ENCODE measurements at places on chromosomes 12 and 14. TPM values are rescaled to one million over a fixed set of nuclear protein-coding genes. Genes with fewer than 3 reads are reported as not detected.

DNA sequence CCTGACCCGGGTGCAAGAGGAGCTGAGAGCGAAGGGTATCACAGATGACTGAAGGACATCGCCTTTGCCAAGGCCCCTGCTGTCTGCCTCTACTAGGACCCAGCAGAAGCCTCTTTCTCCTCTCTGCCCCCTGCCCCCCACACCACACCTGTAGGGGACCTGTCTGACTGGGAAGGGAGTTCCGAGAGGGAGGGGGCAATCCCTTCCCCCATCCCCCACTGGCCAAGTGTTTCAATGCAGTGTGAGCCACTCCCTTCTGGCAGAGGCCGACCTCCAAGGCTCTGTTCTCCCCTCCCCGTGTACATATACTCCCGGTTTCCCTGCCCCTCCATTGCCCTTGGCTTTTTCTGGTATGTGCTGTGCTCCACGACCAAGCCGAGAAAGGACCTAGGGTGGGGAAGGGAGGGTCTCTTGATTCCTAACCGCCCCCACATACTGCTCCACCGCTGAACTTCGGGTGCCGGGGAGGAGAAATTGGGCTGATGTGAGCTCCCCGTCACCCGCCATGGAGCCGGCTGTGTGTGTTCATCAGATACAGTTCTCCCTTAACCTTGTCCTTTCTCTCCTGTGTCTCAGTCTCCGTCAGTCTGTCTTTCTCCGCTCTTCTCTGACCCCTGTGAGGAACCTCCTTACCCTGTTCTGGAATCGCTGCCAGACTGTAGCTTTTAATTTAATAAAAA, 2.0 kb upstream of the ARHGEF25 start:
- H3K27me3 ChIP-seq = peaks cover 22% of the 10 kb centered on the region
- H3K36me3 ChIP-seq = peaks cover 4% of the 10 kb centered on the region
- H3K4me3 ChIP-seq = no peak overlapping the region
- peak; percentile 80 for DNase-seq
- H3K27ac ChIP-seq = no peak overlapping the region

- no peak overlapping the region for H3K4me3 ChIP-seq
- no peaks in the 10 kb centered on the region for H3K36me3 ChIP-seq
- peaks cover 4% of the 10 kb centered on the region for H3K4me1 ChIP-seq
- H3K27ac ChIP-seq = no peak overlapping the region
- H3K27me3 ChIP-seq = no peaks in the 10 kb centered on the region
Measured at GRCh38 chr14:65486863-65487262, 74.3 kb downstream of the FUT8 start.

- no peak overlapping the region for H3K27ac ChIP-seq
- H3K36me3 ChIP-seq = no peaks in the 10 kb centered on the region
- no peaks in the 10 kb centered on the region for H3K4me1 ChIP-seq
- no peaks in the 10 kb centered on the region for H3K27me3 ChIP-seq
- no peak overlapping the region for H3K4me3 ChIP-seq
- DNase-seq = peak; percentile 51
Measured at GRCh38 chr12:6631549-6631961, 4.2 kb downstream of the LPAR5 start.

DNA sequence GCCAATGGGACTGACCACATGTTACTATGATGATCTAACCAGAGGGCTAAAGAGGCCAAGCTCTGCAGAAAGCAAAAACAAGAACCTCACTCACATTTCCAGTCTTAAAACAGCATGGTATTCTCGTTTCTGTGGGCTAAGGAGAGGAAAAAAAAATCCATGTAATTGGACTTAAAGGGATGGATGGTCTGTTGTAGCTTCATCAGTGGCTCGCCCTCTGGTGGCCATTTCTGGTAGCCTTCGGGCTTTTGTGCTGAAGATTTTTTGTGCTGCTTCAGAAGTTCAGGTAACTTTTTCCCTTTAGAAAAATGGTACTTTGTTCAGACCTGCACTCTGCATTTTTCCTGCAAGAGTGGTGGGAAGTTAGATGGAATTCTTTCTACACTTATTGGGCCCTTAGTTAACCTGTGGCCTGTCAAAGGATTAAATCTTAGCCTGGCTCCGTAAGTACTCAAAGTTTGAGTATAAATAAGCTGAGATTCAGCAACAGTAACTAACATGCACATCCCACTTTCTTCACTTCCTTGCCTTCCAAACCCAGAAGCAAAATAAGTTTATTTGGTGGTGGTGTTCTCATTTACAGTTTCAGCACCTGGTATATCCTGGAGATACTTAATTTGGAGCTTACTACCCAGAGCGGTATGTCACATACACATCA, 22.3 kb downstream of the DCAF4 start:
- no peaks in the 10 kb centered on the region for H3K27me3 ChIP-seq
- peak; percentile 89 for DNase-seq
- no peak overlapping the region for H3K4me3 ChIP-seq

DNA sequence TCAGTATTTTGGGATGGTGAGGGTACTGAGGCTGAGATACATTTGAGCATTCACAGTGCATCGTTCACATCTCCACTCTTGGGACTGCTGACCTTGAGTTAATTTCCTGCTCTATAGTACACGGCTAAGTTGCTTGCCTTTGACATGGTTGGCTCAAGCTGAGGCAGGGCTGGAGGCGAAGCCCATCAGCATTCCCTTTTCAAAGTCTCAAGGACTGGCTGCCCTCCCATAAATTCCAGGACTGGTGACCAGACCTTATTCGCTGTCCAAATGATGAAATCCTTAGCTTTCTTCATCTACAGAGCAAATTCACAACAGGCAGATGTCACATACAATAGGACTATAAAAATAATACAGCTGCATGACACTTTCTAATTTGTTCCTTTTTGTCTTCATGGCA, 85.9 kb downstream of the SSPN start:
- no peaks in the 10 kb centered on the region for H3K4me1 ChIP-seq
- no peak for DNase-seq
- H3K27me3 ChIP-seq = no peaks in the 10 kb centered on the region
- H3K27ac ChIP-seq = no peak overlapping the region
- H3K36me3 ChIP-seq = no peaks in the 10 kb centered on the region
- H3K4me3 ChIP-seq = no peak overlapping the region

- H3K4me1 ChIP-seq = no peaks in the 10 kb centered on the region
- no peaks in the 10 kb centered on the region for H3K27me3 ChIP-seq
Measured at GRCh38 chr12:124381456-124382296, 86.8 kb downstream of the RFLNA start.

- DNase-seq = no peak
- H3K4me3 ChIP-seq = no peak overlapping the region
- H3K27me3 ChIP-seq = peaks cover 11% of the 10 kb centered on the region
- H3K27ac ChIP-seq = no peak overlapping the region
Measured at GRCh38 chr14:100651999-100652508, 64.8 kb upstream of the BEGAIN start.

DNA sequence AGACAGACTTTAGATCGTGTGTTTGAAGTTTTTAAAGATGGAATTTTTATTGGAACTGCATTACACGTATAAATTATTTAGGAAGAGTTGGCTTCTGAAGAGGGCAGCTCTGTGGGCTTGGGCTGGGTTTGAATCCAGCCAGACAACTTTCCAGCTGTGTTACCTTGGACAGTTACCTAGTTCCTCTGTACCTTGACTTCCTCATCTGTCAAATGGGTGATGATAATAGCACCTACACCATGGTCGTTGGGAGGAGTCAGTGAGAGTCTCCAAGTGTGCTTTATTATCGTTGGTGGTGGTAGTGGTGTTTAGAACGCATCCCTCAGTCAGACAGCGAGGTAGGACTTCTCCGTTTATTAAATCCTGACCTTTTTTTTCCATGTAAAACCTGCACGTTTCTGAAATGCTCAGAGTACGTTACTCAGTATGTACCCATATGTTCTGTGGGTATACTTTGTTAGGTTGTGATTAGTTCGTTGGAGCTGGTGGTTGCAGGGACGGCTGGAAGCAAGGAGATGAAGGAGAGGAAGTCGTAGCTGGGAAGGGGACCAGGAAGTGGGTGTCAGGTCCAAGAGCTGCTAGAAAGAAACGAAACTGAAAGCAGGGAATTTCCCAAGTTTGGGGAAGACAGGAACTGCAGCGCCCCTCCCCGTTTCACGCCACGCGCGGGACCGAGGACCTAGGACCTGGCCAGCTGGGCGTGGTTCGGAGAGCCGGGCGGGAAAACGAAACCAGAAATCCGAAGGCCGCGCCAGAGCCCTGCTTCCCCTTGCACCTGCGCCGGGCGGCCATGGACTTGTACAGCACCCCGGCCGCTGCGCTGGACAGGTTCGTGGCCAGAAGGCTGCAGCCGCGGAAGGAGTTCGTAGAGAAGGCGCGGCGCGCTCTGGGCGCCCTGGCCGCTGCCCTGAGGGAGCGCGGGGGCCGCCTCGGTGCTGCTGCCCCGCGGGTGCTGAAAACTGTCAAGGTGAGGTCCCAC, at the start of gene OAS3:
Gene OAS3, plus strand, starts transcription at position 734 of the 979 bp plus-strand sequence. Its CDS starts 57 bp downstream, at position 791.
- peak; percentile 78 for DNase-seq
- H3K27me3 ChIP-seq = peaks cover 44% of the 10 kb centered on the region
- H3K4me3 ChIP-seq = peak within 1 kb of the TSS; percentile 68

GRCh38 chr14:36988989-36989388, 183.4 kb downstream of the SLC25A21 start:
- no peak overlapping the region for H3K4me3 ChIP-seq
- no peaks in the 10 kb centered on the region for H3K27me3 ChIP-seq
- no peaks in the 10 kb centered on the region for H3K36me3 ChIP-seq
- no peaks in the 10 kb centered on the region for H3K4me1 ChIP-seq
- no peak for DNase-seq
- no peak overlapping the region for H3K27ac ChIP-seq

- H3K4me1 ChIP-seq = no peaks in the 10 kb centered on the region
- DNase-seq = no peak
- H3K27me3 ChIP-seq = no peaks in the 10 kb centered on the region
- H3K27ac ChIP-seq = no peak overlapping the region
- H3K36me3 ChIP-seq = no peaks in the 10 kb centered on the region
Measured at GRCh38 chr12:74482115-74482514, 55.5 kb upstream of the ATXN7L3B start.

DNA sequence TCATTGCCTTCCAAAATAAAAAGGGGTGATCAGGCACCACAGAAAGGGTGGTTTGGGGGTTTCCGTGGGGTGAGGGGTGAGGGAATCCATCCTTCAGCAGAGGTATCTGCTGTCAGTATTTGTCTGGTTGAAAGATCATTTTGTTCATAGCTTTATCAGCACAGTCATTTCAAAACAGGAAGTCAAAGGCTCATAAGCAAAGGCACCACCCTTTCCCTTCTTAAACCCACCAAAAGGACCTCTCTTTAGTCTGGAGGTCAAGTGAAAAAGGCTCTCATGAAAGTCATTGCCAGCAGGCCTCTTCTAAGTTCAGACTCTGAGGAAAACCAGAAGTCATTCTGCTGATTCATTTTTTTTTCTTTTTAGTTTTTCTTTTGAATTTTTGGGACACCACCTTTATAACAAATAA, 6.2 kb downstream of the CHST11 start:
- DNase-seq = no peak
- no peaks in the 10 kb centered on the region for H3K36me3 ChIP-seq
- no peaks in the 10 kb centered on the region for H3K27me3 ChIP-seq

- H3K27ac ChIP-seq = no peak overlapping the region
- H3K36me3 ChIP-seq = no peaks in the 10 kb centered on the region
- no peaks in the 10 kb centered on the region for H3K27me3 ChIP-seq
- no peak for DNase-seq
- no peak overlapping the region for H3K4me3 ChIP-seq
- H3K4me1 ChIP-seq = no peaks in the 10 kb centered on the region
Measured at GRCh38 chr12:127957001-127957660, 309.8 kb upstream of the TMEM132C start.

- no peak overlapping the region for H3K27ac ChIP-seq
- no peak for DNase-seq
- no peaks in the 10 kb centered on the region for H3K36me3 ChIP-seq
- no peaks in the 10 kb centered on the region for H3K27me3 ChIP-seq
Measured at GRCh38 chr12:49832836-49833421, 4.7 kb upstream of the NCKAP5L start.

DNA sequence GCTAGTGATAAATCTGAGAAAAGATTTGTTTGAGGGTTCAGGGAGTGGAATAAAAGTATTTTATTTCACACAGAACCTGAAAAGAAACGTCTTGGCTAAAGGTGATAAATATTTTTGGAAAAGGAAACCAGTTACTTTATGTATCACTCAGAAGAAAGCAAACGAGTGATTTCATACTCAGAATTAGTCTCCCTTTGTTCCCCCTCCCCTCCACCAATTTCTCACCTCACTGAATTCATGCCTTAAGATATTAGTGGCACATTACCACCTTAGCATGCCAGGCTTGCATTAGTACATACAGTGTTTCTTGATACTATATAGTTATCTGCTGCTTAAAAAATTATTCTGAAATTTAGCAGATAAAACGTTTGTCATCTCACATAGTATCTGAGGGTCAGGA, 28.2 kb downstream of the G2E3 start:
- H3K27ac ChIP-seq = no peak overlapping the region
- no peaks in the 10 kb centered on the region for H3K27me3 ChIP-seq

GRCh38 chr14:70886421-70887206, 20.6 kb upstream of the PCNX1 start:
- H3K4me1 ChIP-seq = no peaks in the 10 kb centered on the region
- no peak overlapping the region for H3K4me3 ChIP-seq
- H3K27ac ChIP-seq = no peak overlapping the region
- H3K27me3 ChIP-seq = no peaks in the 10 kb centered on the region

GRCh38 chr14:71139294-71139946, 232.2 kb downstream of the PCNX1 start:
- H3K27ac ChIP-seq = no peak overlapping the region
- H3K4me1 ChIP-seq = no peaks in the 10 kb centered on the region
- H3K4me3 ChIP-seq = no peak overlapping the region
- H3K36me3 ChIP-seq = no peaks in the 10 kb centered on the region
- DNase-seq = no peak
- no peaks in the 10 kb centered on the region for H3K27me3 ChIP-seq

GRCh38 chr12:114209861-114210260, 196.1 kb downstream of the TBX5 start:
- peaks cover 12% of the 10 kb centered on the region for H3K27me3 ChIP-seq
- no peak overlapping the region for H3K27ac ChIP-seq
- no peak for DNase-seq
- H3K4me1 ChIP-seq = peaks cover 3% of the 10 kb centered on the region
- H3K4me3 ChIP-seq = no peak overlapping the region

- peaks cover 8% of the 10 kb centered on the region for H3K4me1 ChIP-seq
- H3K4me3 ChIP-seq = no peak overlapping the region
- no peaks in the 10 kb centered on the region for H3K27me3 ChIP-seq
- no peak for DNase-seq
- peaks cover 14% of the 10 kb centered on the region for H3K36me3 ChIP-seq
- no peak overlapping the region for H3K27ac ChIP-seq
Measured at GRCh38 chr12:12508612-12509011, 54.1 kb downstream of the DUSP16 start.

Gene TMTC1
- 31.6 TPM for total RNA-seq

Gene IL31
- not detected for total RNA-seq

Gene PTPRB
- total RNA-seq = 0.11 TPM

Gene CIDEB
- 1.8 TPM for total RNA-seq

Gene KLRD1
- total RNA-seq = 2.2 TPM

Gene KRT71
- total RNA-seq = not detected

Gene STXBP6
- 0.65 TPM for total RNA-seq

Gene FAM90A1
- total RNA-seq = 0.40 TPM
